Spleen (tissue), 13 donors: ENCODE measurements at places on chromosomes 3 and 15.
A peak's percentile ranks its signal among the peaks of the same experiment; 100 is the strongest.

DNA sequence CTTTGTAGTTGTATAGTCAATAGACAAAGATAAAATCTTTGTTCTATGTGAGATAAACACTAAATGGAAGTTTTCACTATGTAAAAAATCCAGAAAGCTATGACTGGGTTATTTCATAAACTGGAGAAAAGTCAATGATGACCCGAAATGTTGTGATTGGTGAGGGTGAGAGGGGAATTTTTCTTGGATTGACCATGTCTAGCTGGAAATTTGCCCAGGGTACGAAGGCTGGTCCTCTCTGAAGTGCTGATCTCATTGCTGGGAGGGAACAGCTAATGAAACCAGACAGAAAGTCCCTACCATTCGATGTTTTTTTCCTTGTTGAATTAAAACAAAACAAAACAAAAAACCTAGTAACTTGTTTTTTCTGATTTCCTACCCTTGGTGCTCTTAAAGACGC, 14.3 kb downstream of the TPRG1 start:
- no peak for DNase-seq

DNA sequence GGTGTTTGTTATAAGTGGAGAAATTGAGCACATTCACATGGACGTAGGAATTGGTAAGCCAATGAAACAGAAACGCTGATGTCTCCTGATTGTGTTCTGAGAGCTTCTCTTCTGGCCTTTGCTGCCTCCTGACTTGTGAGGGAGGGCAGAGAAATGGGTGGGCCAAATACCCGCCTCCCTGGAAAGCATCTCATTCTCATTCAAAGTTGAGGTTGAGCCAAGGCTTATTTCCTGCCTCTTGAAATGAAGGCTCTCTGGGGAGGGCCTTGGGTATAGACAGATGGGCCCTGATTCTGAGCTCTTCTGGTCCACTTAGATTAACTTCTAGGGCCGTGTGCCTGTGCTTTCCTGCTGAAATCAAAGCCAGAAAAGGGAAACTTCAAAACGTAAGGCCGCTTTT, 57.4 kb upstream of the MYZAP start:
- no peak for DNase-seq

GRCh38 chr3:29757054-29757777, 476.3 kb downstream of the RBMS3 start:
- DNase-seq = no peak

DNA sequence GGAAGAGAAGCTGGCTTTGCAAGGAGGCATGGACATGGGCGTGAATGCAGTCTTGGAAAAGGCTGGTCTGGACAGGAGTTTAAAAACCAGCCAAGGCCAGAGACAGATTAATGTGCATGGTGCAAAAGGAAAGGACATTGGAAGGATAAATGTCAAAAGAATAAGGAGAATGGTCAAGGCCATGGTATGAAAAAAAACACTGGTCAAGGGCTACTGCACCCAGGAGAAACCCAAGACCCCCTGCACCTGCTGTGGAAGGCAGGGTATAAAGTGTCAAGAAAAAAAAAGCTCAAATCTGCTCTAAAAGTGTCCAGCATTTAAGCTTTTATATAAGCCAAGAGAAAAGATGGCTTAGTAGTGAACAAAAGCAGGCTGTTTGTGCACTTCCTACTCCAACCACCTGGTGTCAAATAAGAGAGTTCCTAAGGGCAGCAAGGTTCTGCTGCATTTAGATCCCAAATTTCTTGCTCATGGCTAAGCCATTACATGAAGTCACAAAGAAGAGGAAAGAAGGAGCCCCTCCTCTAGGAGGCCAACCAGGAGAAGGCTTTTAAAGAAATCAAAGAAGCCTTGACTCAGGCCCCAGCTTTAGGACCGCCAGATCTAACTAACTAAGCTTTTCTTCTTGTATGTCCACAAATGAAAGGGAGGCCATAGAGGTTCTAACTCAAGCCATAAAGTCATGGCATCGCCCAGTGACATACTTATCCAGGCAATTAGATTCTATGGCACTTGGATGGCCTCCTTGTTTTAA, 16.9 kb downstream of the CCR4 start:
- DNase-seq = no peak

DNA sequence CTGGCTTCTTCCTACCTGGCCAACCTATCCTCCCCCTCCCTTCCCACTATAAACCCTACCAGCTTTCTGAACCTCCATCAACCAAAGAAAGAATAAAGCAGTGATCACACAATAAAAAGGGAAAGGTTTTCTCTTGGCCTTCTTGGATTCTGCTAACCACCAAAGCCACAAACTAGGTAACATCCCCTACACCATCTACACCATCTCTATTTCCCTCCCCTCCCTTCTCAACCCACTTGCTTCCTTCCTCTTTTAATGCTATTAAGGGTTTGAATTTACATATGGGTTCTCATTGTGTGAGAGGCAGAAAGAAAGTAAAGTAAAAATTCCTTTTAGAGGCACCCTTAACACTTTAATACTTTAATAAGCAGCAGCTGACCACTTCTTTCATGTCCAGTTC, 25.8 kb upstream of the RSL24D1 start:
- no peak for DNase-seq

DNA sequence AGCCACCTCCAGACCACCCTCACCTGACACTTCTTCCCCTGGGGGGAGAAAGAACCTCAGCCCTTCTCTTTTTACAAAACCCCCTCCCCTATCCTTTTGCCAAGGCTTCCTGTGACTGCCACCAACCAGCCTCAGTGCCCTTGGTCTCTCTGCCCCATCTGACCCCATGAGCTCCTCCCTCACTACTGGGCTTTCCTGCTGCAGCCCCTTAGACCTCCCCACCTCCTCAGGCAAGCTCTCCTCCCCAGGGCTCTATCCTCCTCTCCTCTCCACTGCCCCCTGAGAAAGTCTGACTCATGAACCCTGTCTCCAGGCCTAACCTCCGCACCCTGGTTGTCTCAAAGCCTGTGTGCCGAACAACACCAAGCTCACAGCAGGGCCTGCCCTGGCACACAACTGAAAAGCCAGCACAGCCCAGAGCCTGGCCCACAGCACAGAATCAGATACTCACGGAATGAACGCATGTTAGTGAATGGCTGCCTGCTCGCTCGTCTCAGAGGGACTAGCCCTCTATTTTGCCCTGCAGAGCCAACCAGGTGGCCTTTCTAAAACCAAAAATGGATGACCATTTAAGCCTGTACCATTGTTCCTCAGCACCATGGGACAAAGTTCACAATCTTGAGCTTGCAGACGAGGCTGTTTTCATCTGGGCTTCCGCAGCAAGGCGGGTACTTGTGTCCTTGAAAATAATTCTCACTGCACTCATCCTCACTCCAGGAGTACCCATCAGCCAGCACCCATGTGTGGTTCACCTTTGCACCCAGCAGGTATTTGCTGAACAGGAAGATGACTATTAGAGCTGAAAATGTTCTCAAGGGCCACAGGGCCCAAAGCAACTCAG, 1.7 kb downstream of the CHDH start:
- DNase-seq = no peak

- DNase-seq = no peak
Measured at GRCh38 chr15:64836023-64836536, 5.6 kb upstream of the PLEKHO2 start.

DNA sequence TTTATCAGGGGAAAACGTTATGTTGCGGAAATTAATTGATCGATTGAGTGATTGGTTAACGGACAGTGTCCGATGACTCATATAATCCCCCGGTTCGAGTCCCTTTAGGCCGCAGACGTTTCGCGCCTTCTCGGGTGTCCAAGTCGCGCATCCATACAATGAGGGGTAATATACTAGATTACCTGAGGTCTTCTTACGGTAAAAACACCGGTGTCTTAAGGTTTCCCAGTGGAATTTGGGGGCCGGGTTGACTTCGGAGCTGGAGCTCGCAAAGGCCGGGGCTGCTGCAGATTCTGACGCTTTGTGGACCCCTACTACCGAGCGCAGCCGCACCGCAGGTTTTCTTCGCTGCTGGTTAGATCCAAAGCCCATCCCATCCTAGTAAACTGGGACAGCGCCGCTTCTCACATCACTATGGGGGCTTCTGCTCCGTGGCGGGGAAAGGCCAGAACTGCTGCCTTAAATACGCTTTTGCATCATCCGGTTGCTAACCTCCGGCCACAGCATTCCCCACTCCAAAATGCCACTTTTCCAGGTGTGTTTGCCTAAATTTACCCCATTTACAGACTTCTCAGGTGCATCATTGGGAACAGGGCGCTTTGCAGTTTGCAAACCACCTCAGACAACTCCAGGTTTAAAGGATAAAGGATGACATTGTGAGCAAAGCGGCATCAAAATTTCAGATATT, 858 bp upstream of the SACM1L start:
- DNase-seq = peak; percentile 81

- no peak for DNase-seq
Measured at GRCh38 chr3:14301558-14301957, 100.8 kb upstream of the SLC6A6 start.

- DNase-seq = no peak
Measured at GRCh38 chr3:63798949-63799348, 20.1 kb upstream of the C3orf49 start.

DNA sequence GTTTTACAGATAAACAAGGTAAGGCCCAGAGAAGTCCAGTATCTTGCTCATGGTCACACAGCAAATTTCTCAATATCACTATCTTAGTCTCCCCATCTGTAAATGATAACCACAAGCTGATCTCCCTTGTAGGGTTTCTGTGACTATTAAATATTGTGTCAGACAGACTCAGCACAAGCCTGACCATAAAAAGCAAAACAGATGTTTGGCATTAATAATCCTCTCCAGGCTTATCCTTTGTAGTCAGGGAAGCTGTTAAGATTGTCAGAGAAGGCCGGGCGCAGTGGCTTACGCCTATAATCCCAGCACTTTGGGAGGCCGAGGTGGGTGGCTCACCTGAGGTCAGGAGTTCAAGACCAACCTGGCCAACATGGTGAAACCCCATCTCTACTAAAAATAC, 173.2 kb upstream of the PRICKLE2 start:
- DNase-seq = no peak

DNA sequence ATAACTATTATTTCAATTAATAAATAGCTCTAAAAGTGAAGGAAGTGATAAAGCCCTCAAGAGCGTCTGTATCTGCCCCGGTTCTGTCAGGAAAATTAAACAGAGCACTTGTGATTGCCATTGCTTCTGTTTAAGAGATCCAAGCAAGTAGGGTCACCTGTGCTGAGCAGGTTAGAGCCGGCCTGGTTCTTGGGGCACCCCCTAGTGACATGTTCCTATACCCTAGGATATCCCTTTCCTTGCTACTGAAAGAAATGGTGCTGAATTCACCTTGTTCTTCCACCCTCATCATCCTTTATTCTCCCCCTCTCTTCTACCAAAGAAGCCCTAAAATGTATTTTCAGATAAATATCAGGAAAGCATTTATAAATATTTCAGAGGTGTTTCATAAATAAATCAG, 323.5 kb downstream of the RORA start:
- no peak for DNase-seq

DNA sequence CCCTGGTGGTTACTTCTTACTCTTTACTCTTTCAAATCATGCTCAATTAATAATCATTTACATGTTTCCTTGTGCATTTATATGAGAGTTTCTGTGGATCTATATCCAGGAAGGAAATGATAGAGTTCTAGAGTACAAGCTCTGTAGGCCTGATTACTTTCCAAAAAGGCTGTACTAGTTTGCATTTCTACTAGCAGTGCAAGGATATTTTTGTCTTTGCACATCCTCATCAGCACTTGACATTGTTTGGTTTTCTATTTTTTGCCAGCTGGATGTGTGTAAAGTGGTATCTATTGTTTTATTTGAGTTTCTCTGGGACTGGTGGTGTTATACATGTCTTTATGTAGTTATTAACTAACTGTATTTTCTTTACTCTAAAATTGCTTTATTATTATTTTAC, 19.6 kb upstream of the SLC7A14 start:
- no peak for DNase-seq

GRCh38 chr15:84784262-84784661, 32.9 kb upstream of the ALPK3 start:
- no peak for DNase-seq

GRCh38 chr3:102225407-102226132, 209.2 kb upstream of the ZPLD1 start:
- no peak for DNase-seq

DNA sequence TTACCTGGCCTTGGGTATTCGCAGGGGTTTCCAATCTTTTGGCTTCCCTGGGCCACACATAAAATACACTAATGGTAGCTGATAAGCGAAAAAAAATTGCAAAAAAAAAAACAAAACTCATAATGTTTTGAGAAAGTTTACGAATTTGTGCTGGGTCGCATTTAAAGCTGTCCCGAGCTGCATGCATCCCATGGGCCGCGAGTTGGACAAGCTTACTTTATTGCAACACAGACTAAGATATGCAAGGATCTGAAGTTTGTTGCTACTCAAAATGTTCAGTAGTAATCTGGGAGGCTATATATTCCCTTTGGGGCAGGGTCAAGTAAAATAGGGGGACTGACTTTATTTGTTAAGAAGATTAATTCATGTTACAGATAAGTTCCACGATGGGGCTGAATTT, 247.9 kb downstream of the CD47 start:
- no peak for DNase-seq

DNA sequence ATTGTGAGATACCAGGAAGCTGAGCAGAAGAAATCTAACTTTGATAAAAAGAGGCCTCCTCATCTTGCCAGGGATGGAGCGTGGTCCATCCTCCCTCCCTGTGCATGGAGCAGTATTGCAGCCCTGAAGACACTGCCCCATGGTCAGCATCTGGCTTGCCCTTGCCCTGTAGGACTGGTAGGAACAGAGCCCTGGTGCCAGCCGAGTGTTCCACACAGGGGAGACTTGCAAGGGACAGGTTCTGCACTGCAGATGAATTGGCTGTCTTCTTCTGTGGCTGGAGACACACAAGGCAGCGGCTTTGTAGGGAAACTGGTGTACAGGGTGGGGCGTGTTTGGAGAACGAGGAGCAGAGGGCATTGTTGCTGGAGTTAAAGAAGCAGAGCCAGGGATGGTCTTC, 110.5 kb downstream of the APBA2 start:
- DNase-seq = no peak

- DNase-seq = no peak
Measured at GRCh38 chr3:56613016-56613415, 56.0 kb downstream of the CCDC66 start.

DNA sequence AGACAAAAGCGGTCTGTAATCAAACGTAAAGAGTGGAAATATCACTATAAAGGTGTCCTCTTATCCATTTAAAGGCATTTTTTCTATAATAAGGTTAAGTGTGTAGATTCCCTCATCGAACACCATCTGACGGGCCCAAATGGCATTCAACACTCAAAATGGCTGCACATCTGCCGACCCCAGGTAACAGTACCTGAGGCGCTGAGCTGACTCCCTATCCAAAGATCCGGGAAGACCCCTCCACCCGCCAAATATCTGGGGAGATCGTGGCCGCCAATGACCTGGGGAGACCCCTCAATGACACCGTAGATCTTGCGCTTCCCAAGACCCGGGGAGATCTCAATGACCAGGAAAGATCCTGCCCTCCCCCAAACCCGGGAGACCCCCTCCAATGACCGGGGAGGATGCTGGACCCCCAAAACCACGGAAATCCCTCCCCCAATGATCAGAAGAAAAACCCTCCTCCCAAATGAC, 476 bp downstream of the IP6K2 start:
- peak; percentile 77 for DNase-seq

GRCh38 chr3:46763178-46763577, 45.5 kb upstream of the PRSS50 start:
- DNase-seq = no peak

- DNase-seq = no peak
Measured at GRCh38 chr3:40083066-40083465, 226.4 kb upstream of the EIF1B start.
